ENCODE measurements at places on chromosomes 1 and 21.

- DNase-seq, result no peak
Measured at GRCh38 chr1:186094172-186094571, 280.9 kb downstream of the TPR start.

DNA sequence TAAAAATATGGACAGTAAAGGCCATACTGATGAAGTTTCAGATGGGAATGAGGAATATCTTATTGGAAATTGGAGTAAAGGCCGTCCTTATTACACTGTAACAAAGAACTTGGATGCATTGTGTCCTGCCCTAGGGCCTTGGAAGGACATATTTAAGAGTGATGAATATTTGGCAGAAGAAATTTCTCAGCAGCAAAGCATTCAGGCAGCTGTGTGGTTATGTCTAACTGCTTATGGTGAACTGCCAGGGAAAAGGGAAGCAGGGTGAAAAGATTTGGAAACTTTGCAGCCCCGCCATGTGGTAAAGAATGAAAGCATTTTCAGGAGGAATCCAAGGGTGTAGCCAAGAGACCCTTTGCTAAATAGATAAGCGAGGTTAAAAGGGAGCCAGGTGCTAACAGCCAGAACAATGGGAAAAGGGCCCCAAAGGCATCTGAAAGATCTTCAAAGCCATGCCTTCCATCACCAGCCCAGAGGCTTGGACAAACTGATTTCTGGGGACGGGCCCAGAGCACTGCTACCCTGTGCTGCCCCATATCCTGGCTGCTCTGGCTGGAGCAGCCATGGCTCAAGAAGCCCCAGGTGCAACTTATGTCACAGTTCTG, 200.0 kb downstream of the PTPRU start:
- DNase-seq, result no peak

GRCh38 chr1:234845097-234845660, 235.2 kb upstream of the IRF2BP2 start:
- no peak for DNase-seq

DNA sequence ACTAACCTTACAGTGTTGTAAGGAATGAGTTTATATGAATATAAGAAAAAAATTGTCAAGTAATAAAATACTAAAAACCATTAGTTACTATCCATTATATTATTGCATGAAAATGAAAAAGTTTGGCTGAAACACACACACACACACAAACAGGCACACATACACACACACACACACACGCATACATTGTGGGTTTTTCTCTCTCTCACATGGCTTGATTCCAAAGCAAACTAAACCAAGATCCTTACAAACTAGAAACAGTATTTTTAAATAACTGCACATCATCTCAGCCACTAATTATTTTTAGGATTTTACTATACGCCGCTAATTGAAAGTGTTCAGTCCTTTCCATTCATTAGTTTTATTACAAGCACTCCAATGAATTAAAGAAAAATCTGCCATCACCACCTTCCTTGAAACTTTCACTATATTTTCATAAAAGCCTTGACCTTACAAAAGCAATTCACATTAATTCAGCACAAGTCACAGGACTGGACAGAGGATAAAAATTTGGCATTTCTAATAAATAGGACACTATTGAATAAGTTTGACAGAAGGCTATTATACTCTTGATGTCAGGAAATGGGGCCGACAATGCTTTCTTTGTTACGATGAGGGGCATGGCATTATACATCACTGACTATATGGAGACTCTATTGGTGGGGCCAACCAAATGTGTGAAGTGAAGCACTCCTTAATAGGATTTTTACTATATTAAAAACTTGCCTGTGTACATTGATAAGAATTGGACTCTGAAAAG, 187.0 kb upstream of the ESRRG start:
- DNase-seq, result no peak

- no peak for DNase-seq
Measured at GRCh38 chr21:43849532-43850299, 15.3 kb upstream of the AGPAT3 start.

DNA sequence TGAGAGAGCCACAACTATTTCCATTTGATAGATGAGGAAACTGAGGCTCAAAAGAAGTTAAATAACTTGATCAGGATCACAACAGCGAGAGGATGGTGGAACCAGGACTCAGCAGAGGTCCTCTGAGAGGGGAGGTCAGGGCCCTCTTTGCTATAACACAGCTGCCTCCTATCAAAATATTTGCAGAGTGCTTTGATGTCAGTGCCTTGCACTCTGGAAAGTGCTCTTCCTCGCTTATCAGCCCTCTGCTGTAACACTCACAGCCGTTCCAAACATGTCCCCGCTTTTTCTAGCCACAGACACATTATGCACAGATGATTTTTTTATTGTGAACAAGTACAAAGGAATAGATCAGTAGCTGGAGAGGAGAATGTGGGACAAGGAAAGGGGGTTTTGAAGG, 71.8 kb upstream of the ARHGAP29 start:
- DNase-seq, result no peak

DNA sequence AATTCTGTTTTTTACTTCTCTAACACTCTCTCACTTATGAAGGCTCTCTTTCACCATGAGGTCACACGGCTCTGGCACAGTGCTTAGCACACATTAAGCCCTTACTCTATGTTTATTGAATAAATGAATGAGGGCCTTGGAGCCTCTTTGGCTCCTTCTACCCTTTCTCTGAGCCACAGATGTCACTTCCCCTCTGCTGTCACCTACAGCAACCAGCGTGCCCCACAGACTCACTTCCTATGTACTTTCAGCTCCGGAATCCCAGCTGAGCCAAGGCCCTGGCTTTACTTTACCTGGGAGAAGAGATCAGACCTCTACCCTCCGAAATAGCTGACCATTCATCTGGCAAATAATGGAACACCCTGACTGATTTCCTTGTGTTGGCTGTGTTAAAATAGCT, 53.7 kb upstream of the HMCN1 start:
- DNase-seq, result no peak

DNA sequence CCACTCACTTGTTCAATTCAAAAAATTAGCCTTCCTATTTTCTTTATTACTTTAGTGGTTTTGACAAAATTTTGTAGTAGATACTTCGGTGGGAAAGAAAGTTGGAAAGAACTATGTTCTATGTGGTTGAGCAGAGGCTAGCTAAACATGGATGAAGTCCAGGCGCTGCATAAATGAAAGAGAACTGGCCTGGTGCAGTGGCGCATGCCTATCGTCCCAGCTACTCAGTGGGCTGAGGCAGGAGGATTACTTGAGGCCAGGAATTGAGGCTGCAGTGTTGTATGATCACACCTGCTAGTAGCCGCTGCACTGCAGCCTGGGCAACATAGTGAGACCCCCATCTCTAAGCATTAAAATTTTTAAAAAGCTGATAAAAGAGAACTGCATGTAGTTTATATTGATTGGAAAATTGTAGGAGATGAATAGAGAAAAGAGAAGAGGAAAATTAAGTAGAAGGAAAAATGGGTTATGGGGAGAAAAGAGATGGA, 21.0 kb downstream of the IFNAR1 start:
- no peak for DNase-seq

DNA sequence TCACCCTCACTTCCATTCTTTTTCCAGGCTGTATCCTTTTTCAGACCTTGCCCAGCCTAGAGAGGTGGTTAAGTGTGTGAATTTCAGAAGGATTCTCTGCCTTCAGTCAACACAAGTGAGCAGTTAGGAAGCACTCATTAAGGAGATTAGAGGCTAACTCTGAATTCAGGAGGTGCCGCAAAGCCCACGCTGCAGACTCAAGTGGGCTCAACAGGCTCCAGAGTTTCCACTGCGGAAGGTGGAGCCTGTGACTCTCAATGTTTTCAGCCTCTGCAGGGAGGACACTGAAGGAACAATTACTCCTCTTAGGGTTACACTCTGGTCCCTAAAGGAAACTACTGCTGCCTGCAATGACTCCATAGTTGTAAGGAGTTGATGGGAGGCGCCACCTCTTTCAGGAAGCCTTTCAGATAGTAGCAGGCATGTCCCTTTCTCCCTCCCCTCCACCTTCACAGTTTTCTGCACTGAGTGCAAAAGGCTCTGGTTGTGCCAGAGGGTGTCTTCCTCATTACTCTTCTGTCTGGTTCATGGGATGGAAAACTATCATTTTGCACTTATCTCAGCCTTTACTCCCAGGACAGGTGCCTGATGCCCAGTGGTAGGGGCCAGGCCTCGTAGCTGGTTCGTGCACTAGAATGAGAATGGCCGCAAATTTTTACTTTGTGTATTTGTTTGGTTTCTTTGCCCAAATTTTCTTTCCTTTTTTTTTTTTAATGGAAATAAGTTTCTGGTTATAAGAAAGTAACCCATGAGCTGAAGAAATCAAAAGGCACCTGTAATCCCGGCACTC, 55.2 kb upstream of the SELENON start:
- no peak for DNase-seq

DNA sequence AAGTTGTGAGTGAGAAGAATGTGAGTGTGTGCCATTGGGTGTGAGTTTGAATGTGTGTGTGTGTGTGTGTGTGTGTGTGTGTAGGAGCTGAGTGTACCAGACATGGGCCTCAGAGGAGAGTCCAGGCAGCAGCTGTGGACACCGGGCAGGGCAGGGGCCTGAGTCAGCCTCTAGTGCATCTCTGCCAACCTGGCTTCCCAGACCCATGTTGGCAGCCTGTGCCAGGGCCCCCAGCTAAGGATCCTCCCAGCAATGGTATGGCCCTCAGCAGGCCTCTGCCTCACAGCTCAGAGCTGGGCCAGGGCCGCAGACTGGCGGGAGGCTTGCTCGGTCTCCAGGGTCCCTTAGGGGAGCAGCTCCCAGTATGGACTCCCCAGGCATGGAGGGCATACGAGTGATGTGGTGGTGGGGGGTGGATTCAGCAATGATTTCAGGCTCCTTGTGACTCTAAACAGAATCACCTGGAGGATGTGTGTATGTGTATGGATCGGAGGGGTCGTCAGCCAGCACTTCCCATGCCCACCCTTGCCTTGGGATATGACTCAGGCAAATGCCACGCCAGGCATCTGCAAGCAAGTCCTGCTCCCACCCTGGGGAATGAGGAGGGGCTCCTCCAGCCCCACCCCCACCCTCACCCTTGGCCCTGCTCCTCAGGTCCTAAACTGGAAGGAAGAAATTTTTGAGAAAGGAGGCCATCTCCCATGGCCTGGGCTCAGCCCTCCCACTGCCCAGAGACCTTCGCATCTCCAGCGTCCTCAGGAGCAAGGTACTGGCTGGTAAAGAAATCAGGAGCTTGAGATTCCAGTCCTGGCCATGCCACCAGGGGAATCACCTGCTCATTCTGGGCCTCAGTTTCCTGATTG, 1.8 kb upstream of the FOXO6 start:
- DNase-seq, result peak; percentile 9

DNA sequence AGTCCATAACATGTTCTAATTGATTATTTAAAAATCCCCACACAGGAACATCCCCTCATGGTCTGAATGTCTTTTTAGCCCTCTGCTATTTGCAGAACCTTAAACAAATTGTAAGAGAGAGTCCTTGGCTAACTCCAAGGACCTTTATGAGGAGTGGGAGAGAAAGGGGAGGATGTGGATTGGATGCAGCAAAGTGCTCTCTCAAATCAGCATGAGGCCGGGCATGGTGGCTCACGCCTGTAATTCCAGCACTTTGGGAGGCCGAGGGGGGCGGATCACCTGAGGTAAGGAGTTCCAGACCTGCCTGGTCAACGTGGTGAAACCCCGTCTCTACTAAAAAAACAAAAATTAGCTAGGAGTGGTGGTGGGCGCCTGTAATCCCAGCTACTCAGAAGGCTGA, 154.8 kb downstream of the TGFB2 start:
- DNase-seq, result no peak

DNA sequence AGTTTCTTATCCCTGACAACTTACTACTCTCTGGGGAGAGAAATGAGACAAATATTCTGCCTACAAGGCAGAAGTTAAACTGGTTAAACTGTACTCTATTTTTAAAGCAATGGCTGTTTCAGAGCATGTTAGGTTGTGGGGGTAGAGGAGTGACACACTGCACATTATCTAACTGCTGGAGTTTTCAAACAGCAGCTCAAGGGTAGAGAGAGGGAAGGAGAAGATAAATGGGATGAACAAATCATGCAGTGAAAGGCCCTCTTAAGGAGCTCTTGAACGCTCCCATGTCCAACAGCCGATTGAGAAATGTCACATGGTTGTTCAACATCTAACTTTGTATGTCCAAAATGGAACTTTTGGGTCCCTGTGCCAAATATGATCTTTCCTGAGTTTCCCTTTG, 14.0 kb upstream of the IFI44L start:
- no peak for DNase-seq

GRCh38 chr1:113976609-113977278, 2.5 kb upstream of the OLFML3 start:
- no peak for DNase-seq
